Upper lobe of right lung (tissue), 1 donor: ENCODE measurements at places on chromosomes 6 and 20. TPM values are rescaled to one million over a fixed set of nuclear protein-coding genes. Genes with fewer than 3 reads are reported as not detected.

CYB5R4 gene
- 24.4 TPM for total RNA-seq

CTAGE9 gene
- not detected for total RNA-seq

WFDC10B gene
- total RNA-seq, result not detected

HEY2 gene
- total RNA-seq, result 2.2 TPM

ARMC12 gene
- 0.52 TPM for total RNA-seq

ZNF335 gene
- 19.1 TPM for total RNA-seq

SIRPB1 gene
- total RNA-seq, result 11.6 TPM

GRCh38 chr6:132063204-132063603 lies 112.0 kb upstream of the CCN2 start:
- DNase-seq, result no peak

DNA sequence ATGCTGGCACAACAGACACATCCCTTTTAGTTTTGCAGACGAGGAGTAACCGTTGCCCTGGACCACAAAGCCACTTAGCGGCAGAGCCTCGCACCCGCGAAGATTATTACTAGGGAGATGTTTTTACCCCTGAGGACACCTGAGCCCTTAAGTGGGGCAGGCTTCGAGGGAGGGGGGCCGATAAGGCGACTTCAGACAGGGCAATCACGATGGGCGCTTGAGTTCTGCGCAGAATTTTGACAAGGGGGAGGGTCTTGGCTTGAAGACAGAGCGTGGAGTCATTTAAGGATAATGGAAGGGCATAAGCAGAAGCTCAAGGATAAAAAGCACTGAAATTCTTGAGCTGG lies 650 bp upstream of the TTK start:
- peak; percentile 63 for DNase-seq

- DNase-seq, result no peak
Measured at GRCh38 chr6:41040940-41041536, 1.2 kb upstream of the TSPO2 start.

DNA sequence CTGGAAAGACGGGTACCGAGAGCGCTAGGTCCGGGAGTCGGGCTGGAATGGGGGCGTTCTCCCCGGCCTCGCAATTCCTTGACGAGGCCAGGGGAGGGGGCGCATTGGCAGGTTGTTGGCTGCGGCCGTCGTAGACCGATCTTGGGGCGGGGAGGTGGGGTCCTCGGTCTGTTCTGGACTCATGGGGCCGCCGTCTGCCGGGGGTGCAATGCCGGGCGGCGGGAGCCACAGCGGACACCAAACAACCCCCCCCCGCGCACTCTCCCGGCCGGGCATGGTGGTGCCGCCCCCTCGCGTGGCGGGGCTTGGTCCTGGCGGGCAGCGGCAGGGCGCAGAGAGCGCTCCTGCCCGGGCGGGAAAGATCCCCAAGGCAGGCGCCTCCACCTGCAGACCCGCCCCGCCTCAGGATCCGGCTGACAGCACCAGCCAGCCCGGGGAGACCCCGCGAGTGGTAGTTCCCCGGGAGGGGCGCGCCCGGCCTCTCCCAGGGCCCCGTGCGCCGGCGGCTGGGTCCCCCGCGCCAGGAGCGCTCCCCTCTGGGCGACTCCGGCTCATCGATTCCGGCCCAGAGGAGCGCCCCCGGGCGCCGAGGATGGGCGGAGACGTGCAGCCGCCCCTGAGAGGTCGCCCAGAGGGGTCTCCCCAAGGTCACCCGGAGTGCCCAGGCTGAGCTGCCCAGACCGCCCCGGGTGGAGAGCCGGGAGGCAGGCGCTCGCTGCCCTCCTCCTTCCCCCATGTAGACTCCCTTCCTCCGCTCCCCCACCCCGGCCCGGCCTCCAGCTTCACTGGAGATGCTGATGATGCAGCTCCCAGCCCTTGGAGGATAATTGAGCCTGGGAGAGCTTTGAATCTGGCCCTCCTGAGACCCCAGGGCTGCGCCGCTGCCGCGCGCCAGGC lies 709 bp downstream of the PPP1R16B start:
- DNase-seq, result peak; percentile 68

DNA sequence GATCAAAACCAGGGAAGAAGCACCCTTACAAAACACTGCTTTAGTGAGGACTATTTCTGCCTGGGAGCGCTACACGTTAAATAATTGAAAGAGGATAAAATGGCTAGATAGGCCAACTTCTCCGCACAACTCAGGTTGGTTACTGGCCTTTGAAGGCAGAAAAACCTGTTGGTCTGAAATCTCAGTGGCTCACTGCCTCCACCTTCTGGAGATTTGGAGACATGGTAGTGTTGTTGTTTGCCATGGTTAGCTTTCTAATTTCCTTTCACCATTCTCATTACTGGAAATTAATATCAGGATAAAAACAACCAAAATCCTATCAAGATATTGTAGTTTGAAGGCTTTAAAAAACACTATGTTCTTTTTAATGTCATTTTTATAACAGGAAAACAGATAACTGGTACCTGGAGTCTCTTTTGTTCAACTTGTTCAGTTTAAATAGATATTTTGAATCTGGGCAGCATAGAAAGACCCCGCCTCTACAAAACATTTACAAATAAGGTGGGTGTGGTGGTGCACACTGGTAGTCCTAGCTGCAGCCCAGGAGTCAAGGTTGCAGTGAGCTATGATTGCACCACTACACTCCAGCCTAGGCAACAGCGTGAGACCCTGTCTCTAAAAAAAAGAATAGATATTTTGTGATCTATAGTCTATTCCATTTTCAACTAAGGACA lies 27.5 kb upstream of the BCLAF1 start:
- no peak for DNase-seq

DNA sequence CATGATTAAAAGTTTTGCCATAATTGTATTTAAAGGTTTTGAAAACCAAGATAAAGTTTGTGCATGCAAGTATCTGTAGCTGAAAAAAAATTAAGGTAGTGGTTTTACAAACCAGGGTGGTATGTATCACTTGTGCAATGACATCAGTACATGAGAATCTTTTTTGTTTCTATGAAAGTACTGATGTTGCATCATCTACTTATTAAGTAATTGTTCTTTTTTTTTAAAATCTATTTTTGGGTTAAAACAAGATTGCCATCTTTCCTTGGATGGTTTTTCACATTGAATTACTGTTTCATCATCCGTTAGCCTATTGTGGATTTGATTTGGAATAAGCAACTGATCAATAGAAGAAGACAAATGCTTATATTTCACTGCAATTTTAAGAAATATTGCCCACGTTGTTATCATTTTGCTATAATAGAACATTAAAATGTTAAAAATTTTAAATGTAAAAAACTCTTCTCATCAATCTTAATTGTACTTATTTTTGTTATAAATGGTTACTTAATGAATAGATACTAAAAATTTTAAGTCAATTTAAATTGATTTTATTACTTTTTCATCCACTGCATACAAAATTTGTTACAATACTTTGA lies 39.8 kb upstream of the TAGAP start:
- no peak for DNase-seq

DNA sequence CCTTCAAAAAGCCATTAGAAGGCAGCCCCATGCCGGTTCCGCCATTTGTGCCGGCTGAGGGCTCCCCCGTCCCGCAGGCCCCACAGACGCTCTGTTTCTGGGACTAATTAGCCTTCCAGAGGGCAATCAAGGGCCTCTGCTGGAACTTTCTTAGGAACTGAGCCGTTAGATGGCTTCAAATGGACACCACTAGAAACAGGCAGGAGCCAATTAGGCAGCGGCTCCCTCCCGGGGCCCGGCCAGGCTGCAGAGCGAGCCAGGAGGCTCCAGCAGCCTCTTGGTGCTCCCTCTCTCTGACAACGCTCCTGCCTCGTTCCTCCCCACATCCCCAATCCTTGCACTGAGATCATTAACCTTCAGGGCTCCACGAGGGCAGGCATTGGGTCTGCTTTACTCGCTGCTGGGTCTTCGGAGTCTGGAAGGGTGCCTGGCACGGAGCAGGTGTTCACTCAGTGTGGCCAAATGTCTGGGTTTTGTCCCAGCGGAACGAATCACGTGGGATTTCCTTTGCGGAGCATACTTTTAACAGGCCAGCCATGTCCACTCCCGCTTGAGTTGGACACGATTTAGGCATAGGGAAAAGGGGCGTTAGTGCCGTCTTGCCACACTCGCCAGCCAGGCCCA lies 98.3 kb downstream of the TMEM242 start:
- DNase-seq, result peak; percentile 25

- no peak for DNase-seq
Measured at GRCh38 chr6:166466178-166467122, 83.7 kb upstream of the MPC1 start.

GRCh38 chr6:31187780-31188194 lies 17.3 kb upstream of the POU5F1 start:
- no peak for DNase-seq

GRCh38 chr20:47950124-47950912 lies 165.0 kb upstream of the SULF2 start:
- no peak for DNase-seq

GRCh38 chr6:20564269-20564668 lies 30.0 kb downstream of the CDKAL1 start:
- DNase-seq, result no peak

- DNase-seq, result no peak
Measured at GRCh38 chr6:169072127-169073042, 181.3 kb downstream of the THBS2 start.

GRCh38 chr6:157228426-157229131 lies 94.7 kb downstream of the TMEM242 start:
- peak; percentile 55 for DNase-seq

- DNase-seq, result no peak
Measured at GRCh38 chr6:151303231-151303630, 63.5 kb downstream of the AKAP12 start.

- no peak for DNase-seq
Measured at GRCh38 chr20:8082025-8082424, 50.0 kb upstream of the PLCB1 start.

- no peak for DNase-seq
Measured at GRCh38 chr20:13202565-13202964, 18.5 kb upstream of the ISM1 start.
